Regular cardiac myocyte (primary cell): ENCODE measurements at places on chromosomes 1 and 21. TPM values are rescaled to one million over a fixed set of nuclear protein-coding genes. Genes with fewer than 3 reads are reported as not detected.

SSU72 gene
- total RNA-seq: 71.9 and 130 TPM in 2 replicates

DUSP23 gene
- 15.1 and 15.8 TPM in 2 replicates for total RNA-seq

CD53 gene
- not detected in 2 replicates for total RNA-seq

CLDN19 gene
- under 0.01 TPM in 1 of 2 replicates, not detected in the other for total RNA-seq

GBP6 gene
- under 0.01 TPM in 2 replicates for total RNA-seq

OR2L13 gene
- total RNA-seq: under 0.01 TPM in 1 of 2 replicates, not detected in the other

FMOD gene
- 1.2 and 6.5 TPM in 2 replicates for total RNA-seq

OR2T10 gene
- total RNA-seq: not detected in 2 replicates

RNU1-3 gene
- total RNA-seq: under 0.01 TPM in 2 replicates

CD244 gene
- 1.1 TPM in 1 of 2 replicates, not detected in the other for total RNA-seq

HAPLN2 gene
- total RNA-seq: not detected in 2 replicates

SASS6 gene
- 2.5 and 5.4 TPM in 2 replicates for total RNA-seq

BRINP3 gene
- total RNA-seq: not detected in 2 replicates

TEX38 gene
- not detected in 2 replicates for total RNA-seq

LHX8 gene
- total RNA-seq: not detected in 2 replicates

FLG gene
- under 0.01 TPM in 2 replicates for total RNA-seq

MMP23B gene
- 8.1 and 10.7 TPM in 2 replicates for total RNA-seq

SPATA17 gene
- 0.77 and 1.1 TPM in 2 replicates for total RNA-seq

LIN9 gene
- total RNA-seq: 2.8 and 8.4 TPM in 2 replicates

POU3F1 gene
- not detected in 2 replicates for total RNA-seq

LCE2C gene
- total RNA-seq: not detected in 2 replicates

NECTIN4 gene
- total RNA-seq: 0.19 and 0.56 TPM in 2 replicates

KRTAP21-2 gene
- total RNA-seq: not detected in 2 replicates

HSD11B1 gene
- 0.77 and 6.8 TPM in 2 replicates for total RNA-seq

S100A5 gene
- total RNA-seq: not detected in 2 replicates

HMCN1 gene
- total RNA-seq: 22.6 and 84.0 TPM in 2 replicates

ACTL8 gene
- 0.19 TPM in 1 of 2 replicates, not detected in the other for total RNA-seq

NGF gene
- 16.9 and 17.3 TPM in 2 replicates for total RNA-seq

ANKRD35 gene
- total RNA-seq: 0.85 and 0.96 TPM in 2 replicates

GBP5 gene
- under 0.01 and 0.38 TPM in 2 replicates for total RNA-seq

GSTM5 gene
- 0.19 and 3.9 TPM in 2 replicates for total RNA-seq

GPR3 gene
- total RNA-seq: 0.56 and 0.58 TPM in 2 replicates

SORT1 gene
- total RNA-seq: 7.3 and 24.2 TPM in 2 replicates

DUSP10 gene
- 19.6 and 28.8 TPM in 2 replicates for total RNA-seq

ADGRL4 gene
- total RNA-seq: 35.0 and 60.8 TPM in 2 replicates

KRTAP13-2 gene
- not detected in 2 replicates for total RNA-seq

SHISA4 gene
- 7.9 and 18.0 TPM in 2 replicates for total RNA-seq

CR1L gene
- total RNA-seq: not detected in 2 replicates

SHISAL2A gene
- total RNA-seq: under 0.01 TPM in 1 of 2 replicates, not detected in the other

ST6GALNAC3 gene
- 0.77 and 0.85 TPM in 2 replicates for total RNA-seq

RNU1-1 gene
- total RNA-seq: under 0.01 TPM in 2 replicates

CNR2 gene
- total RNA-seq: not detected in 2 replicates

TAL1 gene
- 0.19 and 11.3 TPM in 2 replicates for total RNA-seq

PCP4L1 gene
- under 0.01 TPM in 1 of 2 replicates, not detected in the other for total RNA-seq

SH2D2A gene
- total RNA-seq: 0.28 and 1.2 TPM in 2 replicates
